Vagina (tissue), 2 donors: ENCODE measurements at places on chromosomes 3 and 15. TPM values are rescaled to one million over a fixed set of nuclear protein-coding genes. Genes with fewer than 3 reads are reported as not detected.

DNA sequence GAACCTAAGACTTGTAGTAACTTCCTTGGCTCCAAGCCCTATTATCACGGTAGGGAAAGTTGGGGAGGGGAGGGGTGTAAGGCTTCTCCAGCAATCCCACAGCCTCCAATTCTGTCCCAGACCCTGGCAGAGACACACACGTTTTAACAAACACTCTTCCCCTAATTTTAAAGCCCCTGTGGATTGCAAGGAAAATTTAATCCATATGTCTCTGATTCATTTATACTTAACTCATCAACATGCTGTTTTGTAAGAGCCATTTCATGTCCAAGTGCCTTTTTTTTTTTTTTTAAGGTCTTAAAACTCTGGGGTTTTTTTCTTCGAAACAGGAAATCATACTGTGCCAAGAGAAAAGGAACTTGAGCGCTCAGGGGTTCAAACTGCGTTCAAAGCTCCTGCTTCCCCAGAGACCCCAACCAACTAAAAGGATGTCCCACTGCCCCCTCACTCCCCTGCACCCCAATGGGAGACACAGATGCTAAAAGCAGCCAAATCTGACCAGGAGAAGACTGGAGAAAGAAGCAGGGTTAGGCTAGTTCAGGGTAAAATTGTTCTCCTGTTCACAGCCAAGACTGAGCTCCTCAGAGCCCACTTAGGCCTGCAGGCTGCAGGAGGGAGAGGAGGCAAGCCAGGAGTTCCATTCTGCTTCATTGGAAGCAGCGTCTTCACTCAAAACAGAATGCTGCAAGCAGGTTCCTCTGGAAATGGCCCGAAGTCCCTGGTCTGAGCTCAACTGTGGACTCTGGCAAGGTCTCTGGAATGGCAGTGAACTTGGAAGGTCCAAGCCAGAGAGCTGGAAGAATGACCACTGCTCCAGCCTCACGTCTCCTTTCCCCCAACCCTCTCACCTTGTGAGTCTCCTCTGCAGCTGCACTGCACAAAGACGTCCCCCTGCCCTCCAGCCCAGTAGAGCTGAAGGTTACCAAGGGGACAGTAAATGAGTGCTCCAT is 172.5 kb downstream of the NTRK3 start:
- no peak for DNase-seq

- no peak for DNase-seq
Measured at GRCh38 chr3:107959550-107960154, 131.2 kb downstream of the CD47 start.

Gene ADAMTS7
- 2.5 TPM for total RNA-seq

DNA sequence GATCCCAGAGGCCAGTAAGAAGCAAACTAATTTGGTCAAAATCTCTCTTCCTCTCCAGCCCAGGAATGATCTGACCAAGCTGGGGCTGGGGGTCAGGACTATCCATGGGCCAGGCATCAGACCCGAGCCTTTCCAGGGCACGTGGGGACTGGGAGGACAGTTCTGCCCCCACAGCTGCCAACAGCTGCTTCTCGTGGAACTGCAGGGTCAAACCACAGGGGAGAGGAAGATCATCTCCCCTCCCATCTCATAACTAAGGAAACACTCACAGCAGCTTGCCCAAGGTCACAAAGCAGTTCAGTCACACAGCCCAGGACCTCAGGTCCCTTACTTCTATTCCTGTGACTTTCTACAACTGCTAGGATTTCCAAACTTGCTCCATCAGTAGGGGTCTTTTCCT is 47.1 kb downstream of the DAPK2 start:
- DNase-seq = no peak

DNA sequence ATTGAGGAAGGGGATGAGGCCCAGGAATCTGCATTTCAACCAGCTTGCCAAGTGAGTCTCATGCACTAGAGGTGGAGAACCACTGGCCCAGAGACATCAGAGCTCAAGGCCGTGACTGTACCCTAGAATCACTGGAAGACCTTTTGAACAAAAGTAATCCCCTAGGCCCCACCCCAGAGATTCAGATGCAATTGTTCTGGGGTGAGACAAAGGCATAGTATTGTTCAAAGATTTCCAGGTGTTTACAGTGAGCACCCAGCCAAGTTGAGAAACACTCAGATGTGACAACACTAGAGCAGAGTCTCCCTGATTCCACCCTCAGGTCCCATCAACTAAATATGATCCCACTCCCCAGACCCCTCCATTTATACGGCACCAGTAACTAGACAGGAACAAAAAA is 290.3 kb upstream of the TLE3 start:
- peak; percentile 54 for DNase-seq

Gene DNAH12
- total RNA-seq = 0.25 TPM

DNA sequence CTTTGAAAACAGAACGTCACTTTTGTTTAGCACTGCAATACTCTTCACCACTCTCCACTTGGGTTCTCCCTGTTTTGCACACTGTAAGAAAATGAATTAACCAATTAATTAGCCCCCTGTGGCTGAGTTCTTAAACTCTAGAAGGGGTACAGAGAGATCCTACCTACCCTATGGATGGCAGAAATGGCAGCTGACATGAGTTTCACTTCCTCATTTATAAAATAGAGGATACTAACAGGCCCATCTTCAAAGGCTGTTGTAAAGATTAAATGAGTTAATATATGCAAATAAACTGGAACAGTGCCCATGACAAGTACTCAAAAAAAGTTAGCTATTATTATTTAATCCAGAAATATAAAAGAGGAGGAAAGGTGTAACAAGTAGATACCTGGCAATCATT is 36.9 kb downstream of the SUCLG2 start:
- no peak for DNase-seq

DNA sequence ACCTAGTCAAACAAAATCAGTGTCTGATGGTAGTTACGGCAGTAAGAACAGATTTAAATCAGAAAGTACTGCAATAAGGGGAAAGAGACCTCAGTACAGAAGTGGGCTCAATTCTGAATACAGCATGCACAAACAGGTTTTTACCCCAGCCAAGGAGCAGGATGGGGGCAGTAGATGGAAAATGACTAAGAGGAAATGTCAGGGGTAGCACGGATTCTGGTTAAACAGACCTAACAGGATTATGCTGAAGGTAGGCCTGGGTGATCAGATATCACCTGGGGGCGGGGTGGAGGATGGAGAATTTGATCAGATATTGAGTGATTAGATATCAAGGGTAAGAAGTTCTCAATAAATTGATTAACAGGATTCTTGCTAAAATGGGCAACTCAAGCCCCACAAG is 19.0 kb downstream of the MESD start:
- peak; percentile 70 for DNase-seq

- DNase-seq = no peak
Measured at GRCh38 chr15:80333261-80333660, 70.9 kb upstream of the ARNT2 start.

Gene PODXL2
- total RNA-seq = 2.9 TPM

GRCh38 chr3:110579840-110580550 is 491.6 kb upstream of the NECTIN3 start:
- no peak for DNase-seq

Gene LSMEM2
- not detected for total RNA-seq

GRCh38 chr15:92663250-92663951 is 7.8 kb upstream of the FAM174B start:
- DNase-seq = no peak

Gene SCG3
- total RNA-seq = 1.5 TPM

DNA sequence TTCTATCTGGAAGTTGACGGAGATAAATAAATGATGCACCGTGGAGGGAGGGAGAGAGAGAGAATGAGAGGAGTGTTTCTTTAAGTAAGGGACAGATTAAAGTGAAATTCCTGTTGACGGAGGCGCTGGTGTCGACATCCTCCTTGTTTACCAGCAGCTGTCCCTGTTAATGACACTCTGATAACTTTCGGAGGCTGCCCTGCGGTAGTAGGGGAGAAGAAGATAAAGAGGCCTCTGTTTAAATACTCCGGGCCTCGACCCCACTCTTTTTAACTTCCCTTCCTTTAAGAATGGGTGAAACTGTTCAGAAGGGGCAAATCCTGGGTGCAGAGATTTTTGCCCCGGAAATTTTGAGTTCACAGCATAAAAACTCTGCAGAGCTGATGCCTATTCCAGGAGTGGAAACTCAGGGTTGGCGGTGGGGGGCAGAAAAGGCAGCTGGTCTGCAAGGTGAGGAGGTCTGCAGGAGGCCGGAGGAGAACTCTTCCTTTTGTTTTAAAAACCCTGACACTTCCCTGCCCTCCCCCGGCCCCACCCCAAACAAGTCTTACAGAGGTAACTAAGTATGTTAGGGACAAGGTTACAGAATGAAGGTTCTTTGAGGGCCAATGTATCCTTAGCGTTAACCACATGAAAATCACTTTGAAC is 276.6 kb upstream of the NR2F2 start:
- no peak for DNase-seq

- DNase-seq = no peak
Measured at GRCh38 chr3:129358177-129358771, 70.2 kb downstream of the EFCAB12 start.

Gene VPS39
- 85.2 TPM for total RNA-seq

GRCh38 chr3:147757866-147758265 is 348.7 kb downstream of the ZIC1 start:
- no peak for DNase-seq

DNA sequence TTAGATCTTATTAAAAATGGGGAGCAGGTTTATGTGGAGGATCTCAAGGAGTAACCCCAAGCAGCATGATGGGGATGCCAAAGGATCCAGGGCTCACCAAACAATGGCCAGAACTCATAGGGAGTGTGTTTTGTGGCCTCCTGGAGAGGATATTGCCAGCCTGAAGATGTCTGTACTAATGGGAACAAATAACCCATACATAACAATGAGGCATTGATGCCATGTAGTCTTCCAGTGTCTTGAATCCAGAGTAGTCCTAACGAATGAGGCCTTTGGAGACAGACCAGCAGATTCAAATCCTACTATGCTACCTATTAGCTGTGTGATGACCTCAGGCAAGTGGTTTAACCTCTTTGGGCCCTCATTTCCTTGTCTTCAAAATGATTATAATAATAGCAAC is 45.0 kb upstream of the CMSS1 start:
- DNase-seq = no peak

DNA sequence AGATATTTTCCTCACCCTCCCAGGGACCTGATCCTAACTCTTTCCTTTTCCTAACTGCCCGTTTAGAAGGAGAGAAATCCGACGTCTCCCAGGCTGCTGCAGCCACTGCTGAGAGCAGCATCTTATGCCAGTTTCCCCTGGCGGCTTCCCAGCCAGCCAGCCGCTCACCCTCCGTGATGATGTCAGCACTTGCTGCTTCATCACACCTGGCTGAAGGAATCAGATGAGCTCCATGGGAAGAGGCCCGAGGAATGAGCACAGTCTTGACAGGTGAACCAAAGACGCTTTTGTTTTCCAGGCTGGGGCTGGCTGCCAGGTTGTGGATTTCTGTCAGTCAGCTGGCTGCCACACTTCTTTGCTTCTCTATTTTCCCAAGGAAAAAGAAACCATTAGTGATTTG is 445.1 kb upstream of the RBMS3 start:
- DNase-seq = no peak

DNA sequence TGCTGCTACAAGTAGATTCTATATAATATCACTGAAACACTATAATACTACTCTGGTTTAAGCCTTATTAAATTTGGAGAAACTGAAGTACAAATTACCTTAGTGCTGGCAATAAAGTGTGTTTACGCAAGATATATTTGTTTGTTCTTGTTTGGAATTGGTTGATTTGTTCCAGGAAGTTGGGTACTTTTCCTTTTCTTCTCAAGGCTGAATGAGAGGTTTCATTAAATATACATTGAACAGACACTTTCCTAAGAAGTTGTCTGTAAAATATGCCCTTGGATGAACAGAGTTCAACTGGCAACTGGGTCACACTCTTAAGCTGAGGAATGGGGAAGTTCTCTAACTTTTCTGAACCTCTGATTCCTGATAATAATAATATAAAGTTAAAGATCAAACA is 542.1 kb upstream of the NAALADL2 start:
- DNase-seq = no peak

DNA sequence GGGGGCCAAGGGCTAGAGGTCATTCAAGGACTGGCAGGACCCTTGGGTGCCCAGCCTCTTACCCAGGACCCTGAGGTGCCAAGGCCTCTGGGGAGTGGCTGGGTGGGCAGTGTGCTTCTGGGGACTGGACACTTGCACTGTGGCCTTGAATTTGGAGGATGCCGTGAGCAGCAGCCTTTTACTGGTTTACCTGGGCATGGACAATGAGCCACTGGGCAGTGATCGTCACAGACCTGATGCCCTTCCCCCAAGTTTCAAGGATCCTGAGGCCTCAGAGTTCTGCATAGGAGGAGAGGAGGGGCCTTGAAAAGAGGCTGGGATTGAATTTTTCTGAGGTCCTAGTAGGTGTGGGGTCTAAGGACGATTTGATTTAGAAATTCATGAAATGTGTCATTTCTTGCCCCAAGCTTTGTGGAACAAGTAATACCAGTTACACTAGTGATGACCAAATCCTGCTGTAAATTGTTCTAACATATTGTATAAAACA is 146.1 kb upstream of the TPM1 start:
- no peak for DNase-seq

Gene PRICKLE2
- total RNA-seq = 39.3 TPM

DNA sequence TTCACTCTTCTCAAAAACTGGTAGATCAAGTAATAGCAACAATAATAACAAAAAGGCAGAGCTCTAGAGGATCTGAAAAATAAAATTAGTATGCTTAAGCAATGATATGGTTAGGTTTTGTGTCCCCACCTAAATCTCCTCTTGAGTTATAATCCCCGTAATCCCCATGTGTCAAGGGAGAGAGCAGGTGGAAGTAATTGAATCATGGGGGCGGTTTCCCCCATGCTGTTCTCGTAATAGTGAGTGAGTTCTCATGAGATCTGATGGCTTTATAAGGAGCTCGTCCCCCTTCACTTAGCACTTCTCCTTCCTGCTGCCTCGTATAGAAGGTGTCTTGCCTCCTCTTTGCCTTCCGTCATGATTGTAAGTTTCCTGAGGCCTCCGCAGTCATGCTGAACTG is 60.2 kb upstream of the ABHD2 start:
- DNase-seq = no peak

Gene ACP3
- total RNA-seq = 12.3 TPM

- no peak for DNase-seq
Measured at GRCh38 chr3:32818970-32819511, 1.2 kb downstream of the TRIM71 start.

- no peak for DNase-seq
Measured at GRCh38 chr3:142963516-142964448, at the start of gene PAQR9. PAQR9 (minus strand) TSS chr3:142963674; CDS start chr3:142963336, 338 bp downstream.

Gene EXD1
- not detected for total RNA-seq

Gene BFSP2
- not detected for total RNA-seq

DNA sequence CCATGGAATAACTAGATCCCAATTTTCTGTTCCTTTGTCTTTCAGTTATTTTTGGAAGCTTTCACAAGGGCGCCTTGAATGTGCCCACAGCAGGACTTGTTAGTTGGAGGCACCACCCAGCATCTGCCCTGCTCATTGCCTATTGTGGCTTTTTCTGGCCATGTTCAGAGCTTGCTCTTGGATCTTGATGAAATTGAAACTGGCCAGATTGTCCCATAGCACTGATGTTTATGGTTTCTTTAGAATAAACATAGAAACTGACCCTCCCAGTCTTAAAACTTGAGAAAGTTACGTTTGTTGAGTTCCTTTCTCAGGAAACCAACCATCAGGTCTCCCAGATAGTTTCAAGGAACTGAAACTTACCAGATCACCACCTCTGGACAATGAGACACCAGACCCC is 474.7 kb downstream of the IL5RA start:
- no peak for DNase-seq

Gene EAF2
- total RNA-seq = 2.2 TPM

Gene RPL15
- 2,641 TPM for total RNA-seq

- no peak for DNase-seq
Measured at GRCh38 chr3:103067963-103068362, 633.1 kb downstream of the ZPLD1 start.

Gene SMCO1
- total RNA-seq = not detected
